Kidney (tissue), 22 donors: ENCODE measurements at places on chromosomes 3 and 15. TPM values are rescaled to one million over a fixed set of nuclear protein-coding genes. Genes with fewer than 3 reads are reported as not detected.

The GOLGA8Q gene
- 1.6 TPM for total RNA-seq

The ZNF80 gene
- total RNA-seq = 0.28 TPM

The NANOGP8 gene
- total RNA-seq = 1.3 TPM

The SHF gene
- total RNA-seq = 5.2 TPM

The EFHB gene
- 2.1 TPM for total RNA-seq

DNA sequence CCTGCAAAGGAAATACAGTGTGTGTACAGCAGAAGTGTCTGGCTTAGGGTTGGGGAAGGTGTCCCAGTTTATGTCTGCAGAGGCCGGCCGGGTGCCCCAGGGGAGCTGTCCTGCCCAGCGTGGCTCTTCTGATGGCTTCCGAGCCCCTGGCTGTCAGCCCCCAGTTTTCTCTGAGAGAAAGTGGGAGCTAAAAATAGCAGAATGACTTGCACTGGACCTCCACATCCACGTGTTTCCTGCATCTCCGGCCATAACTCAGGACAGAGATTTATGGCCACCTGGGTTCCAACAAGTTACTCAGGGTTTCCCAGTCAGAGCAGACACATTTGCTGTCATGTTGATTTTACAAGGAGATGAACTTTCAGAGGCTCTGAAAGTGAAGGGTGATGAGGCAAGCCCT, 192.0 kb downstream of the ATP10A start:
- H3K4me1 ChIP-seq = peaks cover 5% of the 10 kb centered on the region
- no peak for DNase-seq
- no peak overlapping the region for H3K4me3 ChIP-seq
- H3K36me3 ChIP-seq = no peaks in the 10 kb centered on the region

DNA sequence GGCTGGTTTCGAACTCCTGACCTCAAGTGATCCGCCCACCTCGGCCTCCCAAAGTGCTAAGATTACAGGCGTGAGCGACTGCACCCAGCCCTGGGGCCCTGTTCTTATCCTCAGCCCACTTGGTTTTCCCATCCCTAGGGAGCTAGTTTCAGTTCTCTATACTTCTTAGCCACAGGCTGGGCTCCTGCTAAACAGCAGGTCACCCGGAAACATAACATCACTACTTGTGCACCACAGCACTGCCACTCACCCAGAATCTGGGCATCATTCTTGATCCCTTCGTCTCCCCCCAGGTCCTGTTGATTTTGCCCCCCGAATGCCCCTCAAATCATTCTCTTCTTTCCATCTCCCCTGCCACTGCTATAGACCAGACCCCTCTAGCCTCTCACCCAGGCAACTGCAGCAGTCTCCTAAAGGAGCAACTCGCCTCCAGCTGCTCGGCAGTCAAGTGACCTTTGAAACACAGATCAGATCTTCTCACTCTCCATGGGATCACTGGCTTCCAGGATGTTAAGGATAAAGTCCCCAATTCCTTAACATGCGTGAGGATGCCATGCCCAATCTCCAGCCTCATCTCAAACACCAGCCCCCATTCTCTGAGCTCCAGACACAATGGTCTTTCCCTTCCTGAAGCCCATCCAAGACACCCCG, 5.6 kb upstream of the AP3S2 start:
- H3K27me3 ChIP-seq = no peaks in the 10 kb centered on the region
- no peak for DNase-seq
- no peak overlapping the region for H3K27ac ChIP-seq
- peaks cover 11% of the 10 kb centered on the region for H3K36me3 ChIP-seq
- H3K4me3 ChIP-seq = no peak overlapping the region
- H3K4me1 ChIP-seq = no peaks in the 10 kb centered on the region

- no peak overlapping the region for H3K4me3 ChIP-seq
- H3K27me3 ChIP-seq = peaks cover 54% of the 10 kb centered on the region
- H3K4me1 ChIP-seq = peaks cover 3% of the 10 kb centered on the region
- no peaks in the 10 kb centered on the region for H3K36me3 ChIP-seq
Measured at GRCh38 chr15:76335307-76336253, 993 bp upstream of the ISL2 start.

GRCh38 chr3:99625643-99626416, 12.6 kb upstream of the COL8A1 start:
- DNase-seq = no peak
- H3K27me3 ChIP-seq = no peaks in the 10 kb centered on the region
- no peak overlapping the region for H3K27ac ChIP-seq
- H3K4me1 ChIP-seq = no peaks in the 10 kb centered on the region
- no peak overlapping the region for H3K4me3 ChIP-seq

- no peaks in the 10 kb centered on the region for H3K36me3 ChIP-seq
- no peaks in the 10 kb centered on the region for H3K4me1 ChIP-seq
- H3K27me3 ChIP-seq = no peaks in the 10 kb centered on the region
- no peak overlapping the region for H3K4me3 ChIP-seq
- no peak overlapping the region for H3K27ac ChIP-seq
Measured at GRCh38 chr3:133249490-133249889, 150.4 kb upstream of the BFSP2 start.

DNA sequence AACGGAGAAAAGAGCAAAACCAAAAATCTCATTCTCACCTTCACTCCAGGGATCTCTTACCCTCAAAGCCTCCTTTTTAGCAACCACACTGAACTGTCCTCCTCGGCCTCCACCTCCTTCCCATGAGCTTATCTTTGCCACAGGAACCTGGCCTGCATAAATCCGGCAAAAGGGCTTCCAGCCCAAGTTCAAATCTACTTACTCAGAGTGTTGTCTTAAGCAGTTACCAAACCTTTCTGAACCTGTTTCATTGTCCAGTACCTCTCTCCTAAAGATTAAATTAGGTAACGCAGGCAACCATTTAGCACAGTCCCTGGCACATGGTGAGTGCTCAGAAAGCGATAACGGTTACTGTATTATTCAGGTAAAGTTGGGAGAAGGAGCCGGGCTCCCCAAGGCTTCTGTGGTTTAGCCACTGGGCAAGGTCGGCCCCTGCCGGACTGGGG, 777 bp downstream of the CIB1 start:
- H3K36me3 ChIP-seq = peaks cover 13% of the 10 kb centered on the region
- H3K27me3 ChIP-seq = no peaks in the 10 kb centered on the region
- DNase-seq = no peak
- H3K4me1 ChIP-seq = peaks cover 23% of the 10 kb centered on the region
- H3K4me3 ChIP-seq = peak overlapping the region; percentile 45

DNA sequence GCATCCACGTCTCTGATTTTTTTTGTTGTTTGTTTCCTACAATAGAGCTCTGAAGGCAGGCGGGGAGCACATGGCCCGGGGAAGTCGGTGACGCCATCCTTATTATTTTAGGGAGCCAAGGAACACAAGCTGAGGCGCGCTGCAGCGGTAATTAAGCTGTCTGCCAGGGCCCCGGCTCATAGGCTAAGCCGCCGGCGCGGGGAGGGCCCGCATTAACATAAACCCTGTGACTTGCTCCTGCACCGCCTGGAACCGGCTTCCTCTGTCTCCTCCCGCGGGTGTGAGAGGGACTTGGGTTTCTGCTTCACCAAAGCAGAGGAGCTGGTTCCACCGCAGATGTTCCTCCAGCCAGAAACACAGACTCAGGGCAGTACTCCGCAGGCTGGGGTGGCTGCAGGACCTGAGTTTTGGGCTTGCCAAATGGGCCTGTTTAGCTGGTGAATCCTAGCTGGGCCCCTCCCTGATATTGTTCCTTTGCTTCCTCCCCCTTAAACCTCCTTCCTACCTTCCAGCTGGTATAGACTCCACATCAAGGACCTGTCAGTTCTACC, 25.3 kb downstream of the ANP32A start:
- H3K27ac ChIP-seq = peak overlapping the region; percentile 97
- H3K4me1 ChIP-seq = peaks cover 64% of the 10 kb centered on the region
- H3K4me3 ChIP-seq = peak overlapping the region; percentile 30
- H3K27me3 ChIP-seq = no peaks in the 10 kb centered on the region

- H3K27me3 ChIP-seq = no peaks in the 10 kb centered on the region
- H3K36me3 ChIP-seq = no peaks in the 10 kb centered on the region
- peak; percentile 22 for DNase-seq
- no peak overlapping the region for H3K27ac ChIP-seq
- no peaks in the 10 kb centered on the region for H3K4me1 ChIP-seq
Measured at GRCh38 chr3:159252772-159253384, 451.0 kb downstream of the MFSD1 start.

- H3K36me3 ChIP-seq = no peaks in the 10 kb centered on the region
- H3K27ac ChIP-seq = no peak overlapping the region
- no peaks in the 10 kb centered on the region for H3K27me3 ChIP-seq
- no peaks in the 10 kb centered on the region for H3K4me1 ChIP-seq
- no peak for DNase-seq
Measured at GRCh38 chr3:88586121-88586640, 436.4 kb downstream of the C3orf38 start.

DNA sequence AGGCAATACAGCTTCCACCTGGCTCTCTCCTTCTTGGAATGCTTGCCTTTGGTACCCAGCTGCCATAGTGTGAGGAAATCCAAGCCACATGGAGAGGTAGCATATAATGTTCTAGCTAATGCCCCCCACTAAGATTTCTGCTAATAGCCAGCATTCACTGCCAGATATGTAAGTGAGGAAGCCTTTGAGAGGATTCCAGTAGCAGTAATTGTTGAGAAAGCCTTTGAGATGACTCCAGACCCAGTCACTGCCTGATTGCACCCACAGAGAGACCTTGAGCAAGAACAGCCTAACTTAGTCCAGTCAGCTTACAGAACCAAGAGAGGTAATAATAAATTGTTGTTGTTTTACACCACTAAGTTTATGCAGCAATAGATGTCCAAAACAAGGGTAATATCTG, 63.1 kb downstream of the STRIT1 start:
- no peaks in the 10 kb centered on the region for H3K4me1 ChIP-seq
- DNase-seq = no peak
- H3K27me3 ChIP-seq = no peaks in the 10 kb centered on the region
- H3K27ac ChIP-seq = no peak overlapping the region
- no peak overlapping the region for H3K4me3 ChIP-seq
- H3K36me3 ChIP-seq = no peaks in the 10 kb centered on the region

GRCh38 chr3:62332835-62333244, 40.5 kb downstream of the FEZF2 start:
- no peak overlapping the region for H3K27ac ChIP-seq
- no peaks in the 10 kb centered on the region for H3K27me3 ChIP-seq
- no peaks in the 10 kb centered on the region for H3K4me1 ChIP-seq

DNA sequence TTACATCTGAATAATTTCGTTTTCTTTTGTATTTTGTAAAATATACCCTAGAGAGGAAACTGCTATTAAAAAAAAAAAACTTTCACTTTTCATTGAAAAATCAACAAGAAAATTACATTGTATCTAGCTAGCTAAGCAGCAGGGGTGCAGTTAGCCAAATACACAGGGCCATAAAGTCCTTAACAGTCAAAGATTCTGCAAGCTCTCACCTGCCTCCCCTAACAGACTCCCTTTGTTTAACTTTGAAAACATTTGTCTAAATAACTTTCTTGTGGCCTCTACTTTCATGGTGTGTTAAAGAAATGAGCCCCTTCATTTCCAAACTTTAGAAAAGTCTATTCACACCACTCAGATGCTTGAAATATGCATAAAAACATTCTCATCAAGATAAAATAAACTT, 23.3 kb downstream of the CBLB start:
- no peaks in the 10 kb centered on the region for H3K36me3 ChIP-seq
- no peak overlapping the region for H3K4me3 ChIP-seq
- H3K27me3 ChIP-seq = no peaks in the 10 kb centered on the region
- no peak for DNase-seq
- no peak overlapping the region for H3K27ac ChIP-seq
- H3K4me1 ChIP-seq = no peaks in the 10 kb centered on the region

- H3K27ac ChIP-seq = no peak overlapping the region
- no peak for DNase-seq
- H3K4me1 ChIP-seq = no peaks in the 10 kb centered on the region
- no peaks in the 10 kb centered on the region for H3K36me3 ChIP-seq
- no peaks in the 10 kb centered on the region for H3K27me3 ChIP-seq
Measured at GRCh38 chr3:180855364-180855763, 57.1 kb upstream of the FXR1 start.

DNA sequence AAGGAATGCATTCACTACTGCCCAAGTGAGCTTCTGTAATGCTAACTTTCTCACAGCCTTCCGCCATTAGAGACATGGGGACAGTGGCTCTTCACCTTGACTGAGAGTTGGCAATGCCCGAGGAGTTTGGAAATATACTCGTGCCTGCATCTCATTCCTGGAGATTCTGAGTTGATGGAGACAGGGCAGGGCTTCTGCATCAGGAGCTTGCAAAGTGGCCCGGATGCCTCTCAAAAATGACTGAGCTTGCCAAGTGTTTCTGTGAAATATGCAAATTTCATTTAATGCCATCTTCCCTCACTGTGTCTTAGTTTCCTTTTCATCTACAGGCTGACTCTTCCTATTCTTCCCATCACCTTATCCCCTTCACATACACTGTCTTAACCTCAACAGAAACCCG, 346.2 kb downstream of the GRM7 start:
- no peak overlapping the region for H3K4me3 ChIP-seq
- no peaks in the 10 kb centered on the region for H3K27me3 ChIP-seq
- H3K36me3 ChIP-seq = no peaks in the 10 kb centered on the region
- H3K4me1 ChIP-seq = no peaks in the 10 kb centered on the region
- DNase-seq = no peak
- H3K27ac ChIP-seq = no peak overlapping the region

DNA sequence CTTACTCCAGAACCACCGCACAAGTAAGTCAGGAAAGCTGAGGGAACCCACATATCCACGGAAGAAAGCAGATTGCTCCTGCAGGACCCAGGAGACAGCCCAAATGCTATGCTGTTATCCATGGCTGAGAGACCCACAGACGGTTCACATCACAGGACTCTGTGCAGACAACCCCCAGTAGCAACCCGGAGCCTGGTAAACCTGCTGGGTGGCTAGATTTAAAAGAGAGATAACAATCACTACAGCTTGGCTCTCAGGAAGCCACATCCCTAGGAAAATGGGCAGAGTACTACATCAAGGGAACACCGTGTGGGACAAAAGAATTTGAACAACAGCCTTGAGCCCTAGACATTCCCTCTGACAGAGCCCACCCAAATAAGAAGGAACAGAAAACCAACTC, 13.8 kb upstream of the TRIM42 start:
- no peak for DNase-seq
- H3K36me3 ChIP-seq = no peaks in the 10 kb centered on the region
- no peaks in the 10 kb centered on the region for H3K4me1 ChIP-seq
- H3K4me3 ChIP-seq = no peak overlapping the region
